ENCODE measurements at places on chromosomes 2 and 18.

- H3K4me3 ChIP-seq, result no peak overlapping the region
- no peaks in the 10 kb centered on the region for H3K27me3 ChIP-seq
- no peaks in the 10 kb centered on the region for H3K4me1 ChIP-seq
- no peak for DNase-seq
Observed at GRCh38 chr2:215506604-215506990, 70.7 kb upstream of the FN1 start.

GRCh38 chr2:236871500-236872001 is 214.1 kb upstream of the COPS8 start:
- peak overlapping the region; percentile 72 for H3K27ac ChIP-seq
- no peaks in the 10 kb centered on the region for H3K27me3 ChIP-seq
- no peak for DNase-seq
- no peak overlapping the region for H3K4me3 ChIP-seq
- no peaks in the 10 kb centered on the region for H3K36me3 ChIP-seq

GRCh38 chr2:239523954-239524330 is 123.1 kb upstream of the HDAC4 start:
- no peaks in the 10 kb centered on the region for H3K36me3 ChIP-seq
- H3K27me3 ChIP-seq, result no peaks in the 10 kb centered on the region
- no peak overlapping the region for H3K27ac ChIP-seq
- H3K4me1 ChIP-seq, result no peaks in the 10 kb centered on the region
- no peak for DNase-seq
- H3K4me3 ChIP-seq, result no peak overlapping the region

- no peak for DNase-seq
- H3K36me3 ChIP-seq, result no peaks in the 10 kb centered on the region
- H3K27ac ChIP-seq, result no peak overlapping the region
- H3K4me3 ChIP-seq, result no peak overlapping the region
Observed at GRCh38 chr18:57866355-57866754, 63.2 kb upstream of the ATP8B1 start.

DNA sequence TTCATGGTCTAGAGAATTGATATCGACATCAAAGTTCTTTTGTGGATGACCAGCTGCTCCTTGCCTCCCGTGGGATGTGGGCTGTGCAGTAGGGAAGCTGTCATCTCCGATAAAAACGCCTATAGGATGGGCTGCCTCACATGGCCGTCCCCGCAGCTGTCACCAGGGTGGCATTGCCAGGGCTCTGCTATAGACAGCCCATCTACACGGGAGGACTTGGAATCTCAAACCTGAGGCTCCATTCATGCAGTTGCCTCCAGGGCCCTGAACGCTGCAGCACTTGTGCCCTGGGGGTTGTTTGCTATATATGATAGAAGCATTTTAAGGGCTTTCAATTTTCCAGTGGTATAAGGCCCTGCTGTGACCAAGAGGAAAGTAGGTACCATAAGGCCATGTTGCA is 183.1 kb downstream of the MYCN start:
- no peak for DNase-seq
- H3K4me1 ChIP-seq, result no peaks in the 10 kb centered on the region
- H3K4me3 ChIP-seq, result no peak overlapping the region
- no peak overlapping the region for H3K27ac ChIP-seq

DNA sequence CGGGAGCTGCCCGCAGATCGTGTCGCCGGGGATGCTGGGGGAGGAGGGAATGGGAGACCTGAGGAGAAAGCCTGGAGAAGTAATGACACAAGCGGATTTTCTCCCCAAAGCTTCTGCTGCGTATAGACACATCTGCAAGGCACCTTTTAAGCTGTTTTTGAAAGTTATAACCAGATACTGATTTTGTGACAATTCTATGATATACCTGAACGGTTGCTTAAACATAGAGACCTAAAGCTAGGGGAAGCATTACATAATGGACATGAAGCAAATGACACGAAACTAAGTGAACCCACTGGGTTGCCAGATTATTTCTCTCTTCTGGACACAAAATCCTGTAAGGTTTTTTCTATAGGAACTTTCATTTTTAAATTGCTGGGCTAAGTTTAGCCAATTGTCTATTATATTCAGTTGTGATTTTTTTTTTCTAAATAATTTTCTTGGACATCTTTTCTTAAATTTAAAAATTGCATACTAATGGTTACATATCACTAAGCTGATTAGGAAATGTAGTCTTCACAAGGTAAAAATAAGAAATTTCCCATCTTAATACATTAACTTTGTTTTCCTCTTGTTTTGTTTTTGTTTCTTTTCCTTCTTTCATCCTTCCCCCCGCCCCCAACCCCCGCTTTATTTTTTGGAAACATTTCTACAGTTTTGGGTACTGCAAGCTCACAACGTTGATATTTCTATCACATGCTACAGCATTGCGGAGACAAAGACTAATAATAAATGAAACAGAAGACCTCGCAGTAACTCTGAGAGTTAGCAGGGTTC is 1.3 kb downstream of the OSBPL6 start:
- peak overlapping the region; percentile 98 for H3K27ac ChIP-seq
- no peak for DNase-seq
- peaks cover 4% of the 10 kb centered on the region for H3K4me1 ChIP-seq
- peak overlapping the region; percentile 72 for H3K4me3 ChIP-seq
- no peaks in the 10 kb centered on the region for H3K36me3 ChIP-seq
- no peaks in the 10 kb centered on the region for H3K27me3 ChIP-seq

DNA sequence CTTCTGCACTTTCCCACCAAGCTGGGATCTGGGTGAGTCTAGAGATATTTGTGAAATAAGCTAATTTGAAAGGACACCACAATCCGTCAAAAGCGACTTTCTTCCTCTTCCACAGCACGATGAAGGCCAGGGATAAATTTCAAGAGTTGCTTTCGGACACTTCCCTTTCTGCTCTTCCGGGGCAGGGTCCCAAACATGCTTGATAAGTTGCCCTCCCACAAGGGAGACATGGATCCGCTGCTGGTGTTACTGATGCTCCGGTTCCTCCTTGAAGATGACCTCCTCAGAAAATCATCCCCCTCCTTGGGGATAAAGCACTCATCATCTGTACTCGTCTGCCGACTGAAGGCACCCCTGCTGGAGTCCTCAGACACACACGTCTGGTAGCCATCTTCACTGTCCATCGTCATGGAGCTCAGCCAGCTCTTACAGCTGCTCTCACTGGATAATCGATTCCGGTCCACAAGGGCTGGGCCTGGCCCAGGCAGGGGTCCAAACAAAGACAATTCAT is 28.2 kb downstream of the CYTIP start:
- H3K4me3 ChIP-seq, result no peak overlapping the region
- H3K27ac ChIP-seq, result no peak overlapping the region
- no peaks in the 10 kb centered on the region for H3K4me1 ChIP-seq
- H3K27me3 ChIP-seq, result no peaks in the 10 kb centered on the region
- no peak for DNase-seq

- no peak overlapping the region for H3K27ac ChIP-seq
- peaks cover 45% of the 10 kb centered on the region for H3K36me3 ChIP-seq
- no peak overlapping the region for H3K4me3 ChIP-seq
- H3K27me3 ChIP-seq, result no peaks in the 10 kb centered on the region
- H3K4me1 ChIP-seq, result peaks cover 66% of the 10 kb centered on the region
Observed at GRCh38 chr2:38744399-38744780, 6.8 kb downstream of the SRSF7 start.

- H3K36me3 ChIP-seq, result no peaks in the 10 kb centered on the region
- no peak for DNase-seq
- H3K27ac ChIP-seq, result no peak overlapping the region
Observed at GRCh38 chr2:206220997-206221396, 53.5 kb upstream of the ZDBF2 start.

DNA sequence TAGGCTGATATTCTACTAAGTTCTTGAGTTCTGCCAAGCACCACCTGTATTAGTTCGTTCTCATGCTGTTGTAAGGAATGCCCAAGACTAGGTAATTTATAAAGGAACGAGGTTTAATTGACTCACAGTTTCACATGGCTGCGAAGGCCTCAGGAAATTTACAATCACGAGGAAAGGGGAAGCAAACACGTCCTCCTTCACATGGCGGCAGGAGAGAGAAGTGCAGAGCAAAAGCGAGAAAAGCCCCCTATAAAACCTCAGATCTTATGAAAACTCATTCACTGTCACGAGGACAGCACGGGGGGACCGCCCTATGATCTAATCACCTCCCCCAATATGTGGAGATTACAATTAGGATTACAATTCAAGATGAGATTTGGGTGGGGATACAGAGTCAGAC is 47.7 kb upstream of the YWHAQ start:
- no peaks in the 10 kb centered on the region for H3K27me3 ChIP-seq
- no peak overlapping the region for H3K27ac ChIP-seq
- no peak overlapping the region for H3K4me3 ChIP-seq
- no peaks in the 10 kb centered on the region for H3K36me3 ChIP-seq
- DNase-seq, result no peak

DNA sequence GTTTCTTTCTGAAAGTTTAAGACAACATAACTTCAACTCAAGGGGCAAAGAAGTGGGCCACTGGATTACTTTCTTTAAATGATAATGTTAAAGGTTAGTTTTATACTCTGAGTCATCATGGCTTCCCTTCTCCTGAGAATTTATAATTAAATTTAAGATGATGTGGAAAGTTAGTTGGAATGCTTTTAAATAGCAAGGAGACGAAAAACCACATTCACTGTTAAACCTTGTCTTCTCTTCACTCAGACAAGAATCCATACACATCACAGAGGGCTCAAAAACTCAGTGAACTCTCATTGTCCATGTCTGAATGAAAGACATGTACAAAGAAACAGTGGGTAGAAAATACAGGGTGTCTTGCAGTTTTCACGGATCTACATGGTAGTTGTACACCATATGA is 65.6 kb downstream of the COL5A2 start:
- no peak overlapping the region for H3K27ac ChIP-seq
- no peaks in the 10 kb centered on the region for H3K36me3 ChIP-seq
- H3K27me3 ChIP-seq, result no peaks in the 10 kb centered on the region
- DNase-seq, result no peak
- no peaks in the 10 kb centered on the region for H3K4me1 ChIP-seq
- no peak overlapping the region for H3K4me3 ChIP-seq

GRCh38 chr2:17830053-17831034 is 14.1 kb downstream of the MSGN1 start:
- H3K4me1 ChIP-seq, result peaks cover 6% of the 10 kb centered on the region
- H3K27me3 ChIP-seq, result no peaks in the 10 kb centered on the region
- DNase-seq, result no peak
- no peak overlapping the region for H3K27ac ChIP-seq
- H3K4me3 ChIP-seq, result peak overlapping the region; percentile 52
- H3K36me3 ChIP-seq, result no peaks in the 10 kb centered on the region

- no peak for DNase-seq
- no peak overlapping the region for H3K27ac ChIP-seq
- peaks cover under 1% of the 10 kb centered on the region for H3K27me3 ChIP-seq
- no peak overlapping the region for H3K4me3 ChIP-seq
- H3K36me3 ChIP-seq, result no peaks in the 10 kb centered on the region
- no peaks in the 10 kb centered on the region for H3K4me1 ChIP-seq
Observed at GRCh38 chr18:24491927-24492834, 31.7 kb downstream of the HRH4 start.

DNA sequence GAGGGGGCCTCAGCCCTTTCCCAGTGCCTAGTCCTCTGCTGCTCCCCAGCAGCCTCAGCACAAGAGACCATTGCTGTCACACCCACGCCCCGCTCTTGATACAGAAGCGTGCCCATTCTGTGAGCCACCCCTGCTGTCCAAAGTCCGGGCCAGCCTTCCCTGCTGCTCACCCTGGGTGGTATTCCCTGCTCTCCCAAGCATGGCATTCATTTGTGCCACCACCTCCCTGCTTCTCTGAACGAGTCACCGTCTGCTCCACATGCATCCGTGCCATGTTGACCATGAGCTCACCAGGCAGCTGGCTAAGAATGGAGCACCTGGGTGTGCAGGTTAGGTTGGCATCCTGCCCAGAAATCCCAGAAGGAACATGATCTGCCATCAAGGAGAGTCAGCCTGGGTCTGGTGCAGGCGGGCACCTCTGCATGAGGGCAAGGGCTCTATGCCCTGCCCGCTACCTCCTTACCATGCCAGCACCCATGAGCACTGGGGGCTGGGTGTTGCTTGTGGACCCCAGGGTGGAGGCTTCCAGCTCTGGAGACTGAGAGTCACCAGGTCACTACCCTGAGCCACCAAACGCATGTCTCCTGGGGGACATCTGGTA is 63.0 kb downstream of the TWIST2 start:
- H3K4me3 ChIP-seq, result no peak overlapping the region
- H3K27ac ChIP-seq, result no peak overlapping the region
- DNase-seq, result no peak
- no peaks in the 10 kb centered on the region for H3K36me3 ChIP-seq

GRCh38 chr2:142878031-142878678 is 691 bp downstream of the KYNU start:
- no peak for DNase-seq
- peak overlapping the region; percentile 55 for H3K27ac ChIP-seq
- H3K4me1 ChIP-seq, result peaks cover 57% of the 10 kb centered on the region
- no peaks in the 10 kb centered on the region for H3K36me3 ChIP-seq
- H3K27me3 ChIP-seq, result no peaks in the 10 kb centered on the region
- peak overlapping the region; percentile 50 for H3K4me3 ChIP-seq

- no peaks in the 10 kb centered on the region for H3K27me3 ChIP-seq
- peaks cover 26% of the 10 kb centered on the region for H3K4me1 ChIP-seq
- H3K4me3 ChIP-seq, result no peak overlapping the region
- H3K27ac ChIP-seq, result no peak overlapping the region
Observed at GRCh38 chr18:49342690-49343089, 117.8 kb downstream of the DYM start.

- no peak overlapping the region for H3K27ac ChIP-seq
- peaks cover 6% of the 10 kb centered on the region for H3K4me1 ChIP-seq
- H3K27me3 ChIP-seq, result no peaks in the 10 kb centered on the region
- no peaks in the 10 kb centered on the region for H3K36me3 ChIP-seq
Observed at GRCh38 chr2:235087832-235088495, 136.1 kb downstream of the SH3BP4 start.

DNA sequence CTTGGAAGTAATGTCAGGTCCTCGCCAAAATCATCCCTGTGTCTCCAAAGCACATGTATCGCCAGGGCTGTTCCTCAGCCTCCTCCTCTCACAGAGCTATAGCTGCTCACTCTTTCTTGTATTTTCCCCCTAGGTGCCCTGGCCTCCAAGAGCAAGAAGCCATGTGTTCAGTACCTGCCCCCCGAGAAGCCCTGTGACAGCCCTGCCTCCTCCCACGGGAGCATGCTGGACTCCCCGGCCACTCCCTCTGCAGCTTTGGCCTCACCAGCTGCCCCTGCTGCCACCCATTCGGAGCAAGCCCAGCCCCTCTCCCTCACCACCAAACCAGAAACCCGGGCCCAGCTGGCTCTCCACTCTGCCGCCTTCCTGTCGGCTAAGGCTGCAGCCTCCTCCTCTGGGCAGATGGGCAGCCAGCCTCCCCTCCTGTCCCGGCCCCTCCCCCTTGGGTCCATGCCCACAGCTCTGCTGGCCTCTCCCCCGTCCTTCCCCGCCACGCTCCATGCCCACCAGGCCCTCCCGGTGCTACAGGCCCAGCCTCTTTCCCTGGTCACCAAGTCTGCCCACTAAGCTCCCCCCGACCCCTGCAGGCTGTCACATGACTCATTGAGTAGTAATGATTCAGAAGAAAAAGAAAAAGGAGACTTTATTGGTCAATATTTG is 18.8 kb downstream of the TGOLN2 start:
- no peak for DNase-seq
- no peak overlapping the region for H3K27ac ChIP-seq
- H3K36me3 ChIP-seq, result peaks cover 8% of the 10 kb centered on the region
- no peaks in the 10 kb centered on the region for H3K27me3 ChIP-seq
- peaks cover 37% of the 10 kb centered on the region for H3K4me1 ChIP-seq

- H3K27me3 ChIP-seq, result no peaks in the 10 kb centered on the region
- H3K36me3 ChIP-seq, result no peaks in the 10 kb centered on the region
- no peak for DNase-seq
- no peak overlapping the region for H3K27ac ChIP-seq
- H3K4me3 ChIP-seq, result no peak overlapping the region
Observed at GRCh38 chr2:217370391-217370790, 510.5 kb upstream of the TNP1 start.
